Activated CD4-positive, alpha-beta T cell treated with anti-CD3 and anti-CD28 coated beads for 24 hours (primary cell): ENCODE measurements at places on chromosomes 1 and 21.

- no peak for DNase-seq
These were observed 32.6 kb upstream of the LAMC1 start for GRCh38 chr1:182990413-182991144.

DNA sequence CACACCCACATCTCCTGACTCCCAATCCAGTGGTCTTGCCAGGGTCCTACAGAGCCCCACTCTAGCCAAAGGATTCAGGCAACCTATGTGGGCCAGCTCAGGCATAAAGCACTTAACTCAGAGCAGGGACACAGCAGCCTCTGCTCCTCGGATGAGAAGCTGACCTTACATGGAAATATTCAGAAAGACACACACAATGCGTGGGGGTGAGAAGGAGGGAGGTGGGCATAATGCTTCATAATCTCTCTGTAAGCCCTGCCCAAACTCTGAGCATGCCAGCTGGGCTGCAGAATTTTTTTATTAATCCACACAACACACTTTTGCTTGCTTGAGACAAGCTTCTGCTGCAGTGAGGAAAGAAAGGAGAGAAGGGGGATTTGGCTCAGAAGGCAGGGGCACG is 21.6 kb downstream of the KCND3 start:
- DNase-seq = no peak

DNA sequence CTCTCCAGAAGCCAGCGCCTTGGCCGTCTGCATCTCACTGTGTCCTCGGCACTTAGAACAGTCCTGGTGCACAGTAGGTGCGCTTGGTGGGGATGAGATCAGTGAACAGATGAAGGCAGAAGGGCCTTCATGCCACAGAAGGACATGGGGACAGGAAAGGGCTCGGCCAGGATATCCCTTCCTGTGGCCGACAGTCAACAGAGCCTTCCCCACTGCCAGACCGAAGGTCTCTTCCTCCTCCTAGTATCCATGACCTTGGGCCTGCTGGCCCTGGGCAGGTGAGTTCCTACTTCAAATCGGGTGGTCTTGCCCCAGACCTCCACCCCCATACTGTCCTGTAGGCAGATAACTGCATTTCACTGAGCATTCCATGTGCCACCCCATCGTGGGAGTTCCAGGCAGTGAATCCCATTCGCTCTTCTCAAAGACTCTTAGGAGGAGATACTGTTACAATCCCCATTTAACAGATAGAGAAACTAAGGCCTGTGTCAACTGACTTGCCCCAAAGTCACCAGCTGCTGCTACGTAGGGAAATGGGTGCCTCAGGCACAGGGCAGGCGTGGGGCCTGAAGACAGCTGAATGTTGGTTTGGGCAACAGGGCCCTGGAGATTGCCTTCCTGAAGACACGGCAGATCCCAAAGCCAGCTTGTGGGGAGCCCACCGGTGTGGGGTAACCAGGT is 3.5 kb downstream of the PLEKHG5 start:
- no peak for DNase-seq

DNA sequence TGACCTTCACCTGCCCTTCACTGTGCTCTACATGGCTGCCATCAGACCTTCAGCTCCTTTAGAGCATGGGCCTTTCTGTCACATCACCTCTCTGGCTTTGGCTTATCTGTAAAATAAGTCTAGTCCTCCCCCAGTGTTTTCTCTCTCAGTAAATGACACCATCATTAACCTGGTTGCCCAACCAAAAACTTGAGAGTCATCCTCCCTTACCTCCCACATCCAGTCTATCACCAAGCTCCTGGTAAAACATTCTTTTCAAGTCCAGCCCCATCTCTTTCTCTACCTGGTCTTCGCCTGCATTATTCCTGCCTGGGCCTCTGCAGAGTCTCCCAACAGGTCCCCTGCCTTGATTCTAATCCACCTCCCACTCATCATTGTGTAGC is 13.1 kb downstream of the SLC26A9 start:
- no peak for DNase-seq

GRCh38 chr1:164602101-164602422 is 43.1 kb downstream of the PBX1 start:
- DNase-seq = no peak

- DNase-seq = no peak
These were observed 30.5 kb upstream of the NTNG1 start for GRCh38 chr1:107110326-107110725.

DNA sequence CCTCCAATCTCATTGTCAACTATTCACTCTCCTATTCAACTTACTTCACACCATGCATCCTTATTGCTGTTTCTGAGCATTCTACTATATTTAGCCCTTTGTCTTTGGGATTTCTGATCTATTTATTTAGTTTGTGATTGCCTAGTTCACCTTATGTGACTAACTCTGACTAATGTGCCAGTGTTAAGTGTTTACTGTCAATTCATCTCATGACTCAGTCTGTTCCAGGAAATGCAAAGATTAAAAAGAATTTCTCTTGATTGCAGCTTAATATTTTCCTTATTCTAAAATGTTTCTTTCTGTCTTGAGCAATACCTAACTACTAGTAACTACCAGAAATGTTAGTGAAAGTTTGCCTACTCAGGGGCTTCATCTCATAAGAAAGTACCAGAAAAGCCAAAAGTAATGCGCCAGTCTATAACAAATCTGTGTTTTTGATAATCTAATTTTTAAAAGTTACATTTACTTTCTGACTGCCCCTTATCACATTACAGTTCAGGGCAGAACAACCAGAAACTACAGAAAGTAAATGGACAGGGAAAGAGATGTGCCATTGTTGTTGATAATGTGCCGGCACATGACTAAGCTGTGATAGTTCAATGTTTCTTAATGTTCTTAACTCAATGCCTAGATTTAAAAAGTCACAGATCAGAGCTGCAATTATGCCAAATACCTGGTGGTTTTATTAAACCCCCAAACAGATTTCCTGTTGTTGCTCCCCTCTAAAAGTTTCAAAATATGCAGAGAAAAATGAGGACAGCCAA is 556.5 kb downstream of the PTBP2 start:
- no peak for DNase-seq

- no peak for DNase-seq
These were observed 1.2 kb upstream of the SRSF11 start for GRCh38 chr1:70220015-70220414.

DNA sequence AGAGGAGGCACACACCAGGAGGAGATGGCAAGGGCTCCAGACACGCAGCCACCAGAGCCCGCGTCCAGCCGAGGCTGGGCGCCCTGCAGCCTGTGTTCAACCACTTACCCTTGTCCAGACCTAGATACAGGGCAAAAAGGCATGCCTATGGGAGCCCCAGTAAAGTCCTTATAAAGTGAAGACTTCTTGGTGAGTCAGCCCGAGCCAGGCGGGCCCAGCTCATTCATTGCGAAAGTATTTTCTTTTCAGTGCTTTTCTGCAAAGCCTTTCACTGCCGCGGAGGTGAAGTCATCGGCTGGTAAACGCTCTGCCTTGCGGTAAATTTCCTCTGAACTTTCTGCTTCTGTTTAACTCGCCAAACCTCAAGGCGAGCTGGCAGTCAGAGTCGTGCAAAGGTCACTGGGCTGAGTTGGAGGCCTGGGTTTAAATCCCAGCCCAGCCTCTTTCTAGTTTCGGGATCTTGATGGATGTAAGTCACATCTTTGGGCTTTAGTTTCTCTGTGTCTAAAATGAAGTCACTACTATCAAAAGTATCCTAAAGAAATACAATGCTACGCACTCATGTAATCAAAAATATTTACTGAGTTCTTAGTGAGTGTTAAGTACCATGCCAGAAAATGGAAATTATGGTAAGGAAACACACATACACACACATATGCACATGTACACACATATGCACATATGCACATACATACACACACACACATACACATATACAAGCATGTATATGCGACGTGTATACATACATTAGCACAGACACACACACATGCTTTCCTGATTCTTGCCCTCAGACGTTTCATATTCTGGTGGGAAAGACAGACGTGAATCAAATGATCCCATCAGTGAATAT is 54.7 kb upstream of the IFFO2 start:
- peak; percentile 74 for DNase-seq

- DNase-seq = peak; percentile 16
These were observed 392 bp upstream of the TAGLN2 start for GRCh38 chr1:159925719-159926078.

GRCh38 chr1:171138980-171139379 is 46.1 kb upstream of the FMO2 start:
- no peak for DNase-seq

DNA sequence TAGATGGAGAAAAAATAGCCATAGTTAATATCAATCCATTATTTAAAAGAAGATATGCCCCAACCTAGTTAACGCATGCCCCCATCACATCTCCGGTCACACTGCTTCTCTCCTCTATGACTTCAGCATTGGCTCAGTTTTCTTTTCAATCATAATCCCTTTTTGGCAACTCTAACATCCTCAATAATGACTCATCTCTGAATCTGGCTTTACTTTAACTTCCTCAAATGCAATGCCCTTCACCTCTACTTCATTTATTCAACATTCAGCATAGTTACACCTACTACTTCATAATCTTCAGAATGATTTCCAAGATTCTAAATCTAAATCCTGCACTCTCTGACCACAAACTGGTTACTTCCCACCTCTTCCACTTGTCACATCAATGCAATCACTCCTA is 417.3 kb downstream of the USH2A start:
- DNase-seq = no peak

DNA sequence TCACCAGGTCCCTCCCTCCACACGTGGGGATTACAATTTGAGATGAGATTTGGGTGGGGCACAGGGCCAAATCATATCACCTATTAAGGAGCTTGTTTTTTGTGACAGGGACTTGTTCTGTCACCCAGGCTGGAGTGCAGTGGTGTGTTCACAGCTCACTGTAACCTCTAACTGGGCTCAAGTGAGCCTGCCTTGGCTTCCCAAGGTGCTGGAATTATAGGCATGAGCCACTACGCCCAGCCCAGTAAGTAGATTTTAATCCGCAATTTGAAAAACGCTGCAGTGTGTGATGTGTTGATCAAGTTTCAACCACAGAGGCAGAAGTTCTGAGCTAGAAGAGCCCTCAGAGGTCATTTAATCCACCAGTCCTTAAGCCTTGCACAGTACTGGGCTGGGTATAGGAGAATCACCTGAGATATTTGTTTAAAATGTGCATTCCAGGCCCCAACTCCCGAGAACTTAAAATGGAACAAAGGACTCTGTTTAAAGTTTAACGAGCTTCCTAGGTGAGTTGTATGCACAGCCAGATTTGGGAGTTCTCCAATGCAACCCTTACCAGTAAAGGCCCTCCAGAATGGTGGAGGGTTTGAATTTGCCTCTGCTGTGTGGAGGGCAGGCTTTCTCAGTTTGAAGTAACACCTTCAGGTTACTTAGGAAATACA is 13.4 kb downstream of the RPL11 start:
- DNase-seq = no peak

DNA sequence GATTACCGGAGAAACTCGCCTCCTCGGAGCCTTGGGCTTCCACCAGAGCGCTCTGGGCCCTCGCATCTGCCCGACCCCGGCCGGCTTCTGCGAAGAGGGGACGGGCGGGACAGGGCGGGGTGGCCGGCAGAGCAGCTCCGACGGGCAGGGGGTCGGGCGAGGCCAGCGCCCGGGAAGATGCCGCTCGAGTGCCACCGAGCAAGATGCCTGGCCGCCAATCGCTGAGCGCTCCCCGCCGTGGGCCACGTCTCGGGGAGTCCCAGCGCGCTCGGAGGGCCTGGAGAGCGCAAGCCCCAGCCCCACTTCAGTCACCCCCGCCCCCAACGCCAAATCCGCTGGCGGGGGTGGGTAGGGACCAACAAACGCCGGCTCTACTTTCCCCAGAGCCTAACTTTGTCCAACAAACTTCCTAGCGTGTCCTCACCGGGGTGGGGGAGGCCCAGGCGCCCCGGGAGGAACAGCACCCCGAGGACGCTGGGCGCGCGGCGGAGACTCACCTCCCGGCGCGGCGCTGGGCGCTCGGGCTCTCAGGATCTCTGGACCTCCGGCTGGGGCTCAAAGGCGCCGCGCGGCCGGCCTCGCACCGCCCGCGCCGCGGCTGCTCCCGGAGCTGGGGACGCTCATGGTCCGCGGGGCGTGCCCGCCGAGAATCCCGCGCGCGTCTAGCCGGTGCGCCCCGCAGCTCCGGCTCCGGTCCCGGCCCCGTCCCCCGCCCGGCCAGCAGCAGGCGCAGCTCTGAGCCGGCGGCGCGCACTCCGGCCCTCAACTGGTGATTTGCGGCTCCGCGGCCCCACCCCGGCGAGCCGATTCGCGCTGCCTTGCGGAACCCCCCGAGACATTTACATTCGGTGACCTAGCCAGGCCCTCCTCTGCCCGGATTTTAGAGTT is at the start of gene BCAR3:
TSS of gene BCAR3 (minus strand) at position 737 of the 888 bp plus-strand sequence. CDS start 6,907 bp downstream, outside the sequence.
- DNase-seq = no peak

GRCh38 chr1:206985162-206985749 is 15.0 kb upstream of the FCAMR start:
- no peak for DNase-seq

GRCh38 chr1:22591576-22591975 is 28.3 kb downstream of the EPHA8 start:
- no peak for DNase-seq

DNA sequence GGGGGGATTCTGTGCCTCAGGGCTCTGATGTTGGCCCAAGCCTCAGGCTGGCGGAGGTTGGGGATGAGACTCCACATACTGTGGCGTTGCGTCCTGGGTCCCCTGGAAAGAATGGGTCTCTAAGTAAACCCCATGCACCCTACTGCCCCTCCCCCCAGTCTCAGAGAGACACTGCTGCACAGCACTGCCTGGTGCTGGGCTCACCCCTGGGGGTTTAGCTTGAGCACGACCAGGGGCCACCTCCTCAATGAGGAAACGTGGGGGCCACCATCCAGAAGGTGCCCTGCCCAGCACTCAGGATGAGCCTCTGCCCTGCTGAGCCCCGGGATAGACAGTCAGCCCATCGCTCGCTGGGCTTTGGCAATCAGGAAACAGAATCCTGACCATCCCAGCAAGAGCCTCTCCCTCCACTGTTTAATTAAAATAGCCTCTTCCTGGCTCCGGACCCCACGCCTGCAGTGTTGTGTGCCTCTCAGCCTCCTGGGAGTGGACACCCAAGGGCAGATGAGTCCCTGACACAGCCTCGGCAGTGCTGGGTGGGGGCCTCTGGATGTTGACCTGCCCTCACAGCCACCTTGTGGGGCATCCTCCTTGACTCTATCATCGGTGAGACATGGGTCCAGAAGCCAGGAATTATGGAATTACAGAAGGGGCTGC is 3.5 kb upstream of the KRTAP10-4 start:
- DNase-seq = no peak

- no peak for DNase-seq
These were observed 13.3 kb downstream of the ATF6 start for GRCh38 chr1:161779393-161779792.

DNA sequence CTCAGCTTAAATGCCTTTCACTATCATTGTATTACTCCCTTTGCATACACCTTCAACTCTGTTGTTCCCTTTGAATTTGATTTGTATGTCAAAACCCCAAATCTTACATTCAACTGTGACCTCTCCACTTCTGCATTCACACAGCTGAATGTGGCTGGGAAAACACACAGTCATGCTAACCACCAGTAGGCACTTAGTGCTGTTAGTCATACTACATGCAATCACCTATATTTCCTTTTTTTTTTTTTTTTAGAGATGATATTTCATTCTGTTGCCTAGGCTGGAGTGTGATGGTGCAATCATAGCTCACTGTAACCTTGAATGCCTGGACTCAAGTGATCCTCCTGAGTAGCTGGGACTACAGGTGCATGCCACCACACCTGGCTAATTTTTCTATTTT is 16.2 kb downstream of the BTBD8 start:
- no peak for DNase-seq
